ENCODE measurements at places on chromosomes 1 and 21.

DNA sequence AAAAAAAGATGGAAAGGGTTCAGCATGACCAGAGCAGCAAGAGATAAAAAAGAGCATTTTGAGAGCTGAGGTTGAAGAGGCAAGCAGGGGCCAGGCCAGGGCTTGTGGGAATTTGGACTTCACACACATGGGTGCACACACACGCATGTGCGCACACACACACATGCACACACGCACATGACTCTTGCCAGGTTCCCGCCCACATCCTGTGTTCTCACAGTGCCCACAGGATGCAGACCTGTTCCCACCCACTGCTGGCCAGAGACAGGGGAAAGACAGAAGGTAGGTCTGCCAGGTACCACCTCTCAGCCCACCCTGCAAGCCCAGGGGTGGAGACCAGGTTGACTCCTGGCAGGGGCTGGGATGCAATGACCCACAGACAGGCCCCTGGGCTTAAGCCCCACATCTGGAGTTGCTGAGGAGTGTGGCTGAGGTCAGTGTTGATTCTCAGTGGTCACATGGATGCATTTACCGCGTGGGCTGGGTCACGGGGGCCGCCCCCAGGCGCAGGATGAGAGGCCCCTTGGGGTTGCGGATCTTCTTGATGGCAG lies 4.4 kb downstream of the COL16A1 start:
- DNase-seq, result peak; percentile 65

DNA sequence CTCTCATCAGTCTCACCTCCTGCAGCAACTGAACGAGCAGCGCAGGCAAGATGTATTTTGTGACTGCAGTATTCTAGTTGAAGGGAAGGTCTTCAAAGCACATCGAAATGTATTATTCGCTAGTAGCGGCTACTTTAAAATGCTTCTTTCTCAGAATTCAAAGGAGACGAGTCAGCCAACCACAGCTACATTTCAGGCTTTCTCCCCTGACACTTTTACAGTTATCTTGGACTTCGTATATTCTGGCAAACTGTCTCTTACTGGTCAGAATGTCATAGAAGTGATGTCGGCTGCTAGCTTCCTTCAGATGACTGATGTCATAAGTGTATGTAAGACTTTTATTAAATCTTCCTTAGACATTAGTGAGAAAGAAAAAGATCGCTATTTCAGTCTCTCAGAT lies 53.7 kb downstream of the ZBTB8A start:
- no peak for DNase-seq

DNA sequence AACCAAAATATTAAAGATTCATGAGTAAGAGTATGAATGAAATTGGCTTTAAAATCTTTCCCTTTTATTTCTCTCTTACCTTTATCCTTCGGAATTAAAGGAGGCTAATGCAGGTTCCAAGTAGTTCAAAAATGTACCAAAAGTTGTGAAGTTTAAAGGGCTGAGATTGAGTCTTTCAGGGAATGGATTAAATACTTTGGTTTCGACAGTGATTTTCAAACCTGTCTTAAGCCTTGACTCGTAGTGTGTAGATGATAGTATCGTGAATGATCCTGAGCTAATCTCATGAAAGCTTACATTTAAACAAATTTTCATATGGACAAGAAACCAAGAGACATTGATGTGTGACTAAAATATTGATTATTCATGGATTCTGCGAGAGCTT lies 66.9 kb downstream of the DYRK1A start:
- no peak for DNase-seq

DNA sequence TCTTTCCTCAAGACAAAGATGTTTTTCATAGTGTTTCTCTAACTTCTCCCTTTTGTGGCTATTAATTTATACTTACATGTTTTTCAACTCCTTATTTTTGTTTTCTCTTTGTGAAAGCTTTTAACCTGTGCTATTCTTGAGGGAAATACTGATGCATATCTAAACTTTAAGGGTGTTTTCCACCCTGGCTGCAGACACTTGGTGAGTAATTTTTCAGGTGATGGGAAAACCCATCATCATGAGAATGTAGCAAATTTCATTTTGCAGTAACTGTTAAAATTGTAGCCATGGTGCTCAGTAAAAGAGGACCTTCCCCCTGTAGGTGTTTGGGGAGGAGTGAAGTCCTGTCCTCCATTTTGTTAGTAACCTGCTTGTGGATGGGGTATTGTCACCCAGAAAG lies 124.2 kb downstream of the LIPI start:
- DNase-seq, result no peak

GRCh38 chr1:32150847-32151246 lies 28.6 kb upstream of the TXLNA start:
- DNase-seq, result no peak

DNA sequence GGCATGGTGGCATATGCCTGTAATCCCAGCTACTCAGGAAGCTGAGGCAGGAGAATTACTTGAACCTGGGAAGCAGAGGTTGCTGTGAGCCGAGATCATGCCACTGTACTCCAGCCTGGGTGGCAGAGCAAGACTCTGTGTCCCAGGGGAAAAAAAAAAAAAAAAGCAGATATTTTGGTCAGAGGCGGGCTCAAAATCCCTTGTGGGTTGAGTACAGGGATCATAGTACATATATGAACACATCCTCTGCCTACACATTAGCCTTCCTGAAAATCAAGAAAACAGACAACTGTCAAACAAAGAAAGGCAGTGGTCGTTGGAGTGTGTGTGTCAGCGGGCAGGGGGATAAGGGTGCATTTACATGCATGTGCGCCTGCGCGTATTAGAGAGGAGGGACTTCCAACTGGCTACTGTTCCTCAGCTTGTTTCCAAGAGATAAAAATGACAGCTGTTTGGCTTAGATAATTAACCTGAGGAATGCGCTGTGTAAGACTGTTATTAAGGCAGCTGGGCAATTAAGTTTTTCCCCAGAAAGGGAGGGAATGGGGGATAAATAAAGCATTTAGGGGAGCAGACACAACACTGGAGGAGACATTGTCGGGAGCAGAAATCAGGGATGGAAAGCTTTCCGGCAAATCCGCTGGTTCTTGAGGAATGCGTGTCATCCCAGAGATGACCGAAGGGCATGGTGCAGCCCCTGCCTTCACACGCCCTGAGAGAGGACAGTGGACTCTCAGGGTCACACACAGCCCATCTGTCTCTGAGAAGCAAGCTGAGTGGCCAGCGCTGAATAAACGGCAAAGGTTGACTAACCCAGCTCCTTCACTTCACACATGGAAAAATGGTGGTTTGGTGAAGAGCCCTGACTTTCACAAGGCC lies 6.4 kb downstream of the LAMB3 start:
- no peak for DNase-seq

- DNase-seq, result no peak
These were observed 57.9 kb upstream of the PDE9A start for GRCh38 chr21:42595283-42596187.

GRCh38 chr1:219472596-219472995 lies 140.3 kb downstream of the ZC3H11B start:
- DNase-seq, result no peak

DNA sequence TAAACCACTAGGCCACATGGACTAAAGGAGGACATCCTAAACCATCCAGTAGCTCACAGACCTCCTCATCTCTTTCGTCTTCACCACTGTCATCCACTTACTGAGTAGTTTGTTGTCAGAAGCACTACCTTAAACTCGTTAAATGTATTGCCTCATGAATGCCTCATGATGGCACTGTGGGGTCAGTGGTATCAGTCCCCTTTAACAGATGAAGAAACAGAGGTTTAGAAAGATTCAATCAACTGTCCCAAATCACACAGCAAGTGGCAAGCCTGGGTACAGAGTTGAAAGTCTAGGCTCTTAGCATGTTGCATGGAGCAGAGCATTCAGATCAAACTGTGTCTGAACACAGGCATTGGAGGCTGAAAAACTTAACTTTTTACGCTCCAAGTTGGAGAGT lies 183.6 kb upstream of the KIAA0040 start:
- no peak for DNase-seq

GRCh38 chr1:12097321-12097720 lies 34.2 kb downstream of the TNFRSF8 start:
- no peak for DNase-seq

DNA sequence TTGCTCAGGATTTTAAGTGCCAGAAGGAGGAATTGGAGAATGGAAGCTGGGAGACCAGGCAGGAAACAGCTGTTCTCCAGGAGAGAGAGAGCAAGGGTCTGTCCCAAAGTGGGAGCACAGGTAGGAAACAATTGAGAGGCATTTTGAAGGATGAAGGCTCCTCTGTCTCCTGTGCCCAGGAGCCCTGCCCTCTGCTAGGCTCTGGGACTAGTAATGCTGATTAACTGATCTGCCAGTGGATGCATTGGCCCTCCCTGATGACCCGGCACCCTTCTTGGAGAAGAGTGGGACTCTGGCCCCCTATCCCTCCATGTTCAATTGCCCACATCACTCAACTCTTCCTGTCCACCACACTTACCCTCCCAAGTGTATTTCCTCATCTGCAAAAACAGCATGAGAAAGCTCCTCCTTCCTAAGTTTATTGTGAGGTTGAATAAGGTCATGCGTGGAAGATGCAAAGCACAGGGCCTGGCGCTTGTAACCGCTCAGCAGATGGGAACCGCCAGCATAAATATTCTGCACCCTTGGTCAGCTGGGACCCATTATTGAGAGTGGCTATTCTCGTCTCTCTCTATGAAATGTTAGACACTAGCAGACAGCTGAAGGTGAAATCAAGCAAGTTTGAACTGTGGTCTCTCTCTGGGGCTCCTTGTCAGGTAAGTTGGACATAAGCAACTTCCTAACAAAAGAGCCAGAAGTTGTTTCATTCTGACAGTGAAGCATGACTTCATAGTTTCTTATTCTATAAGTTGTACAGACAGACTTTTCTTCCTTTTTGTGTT lies 63.0 kb upstream of the ANGPTL1 start:
- DNase-seq, result no peak

DNA sequence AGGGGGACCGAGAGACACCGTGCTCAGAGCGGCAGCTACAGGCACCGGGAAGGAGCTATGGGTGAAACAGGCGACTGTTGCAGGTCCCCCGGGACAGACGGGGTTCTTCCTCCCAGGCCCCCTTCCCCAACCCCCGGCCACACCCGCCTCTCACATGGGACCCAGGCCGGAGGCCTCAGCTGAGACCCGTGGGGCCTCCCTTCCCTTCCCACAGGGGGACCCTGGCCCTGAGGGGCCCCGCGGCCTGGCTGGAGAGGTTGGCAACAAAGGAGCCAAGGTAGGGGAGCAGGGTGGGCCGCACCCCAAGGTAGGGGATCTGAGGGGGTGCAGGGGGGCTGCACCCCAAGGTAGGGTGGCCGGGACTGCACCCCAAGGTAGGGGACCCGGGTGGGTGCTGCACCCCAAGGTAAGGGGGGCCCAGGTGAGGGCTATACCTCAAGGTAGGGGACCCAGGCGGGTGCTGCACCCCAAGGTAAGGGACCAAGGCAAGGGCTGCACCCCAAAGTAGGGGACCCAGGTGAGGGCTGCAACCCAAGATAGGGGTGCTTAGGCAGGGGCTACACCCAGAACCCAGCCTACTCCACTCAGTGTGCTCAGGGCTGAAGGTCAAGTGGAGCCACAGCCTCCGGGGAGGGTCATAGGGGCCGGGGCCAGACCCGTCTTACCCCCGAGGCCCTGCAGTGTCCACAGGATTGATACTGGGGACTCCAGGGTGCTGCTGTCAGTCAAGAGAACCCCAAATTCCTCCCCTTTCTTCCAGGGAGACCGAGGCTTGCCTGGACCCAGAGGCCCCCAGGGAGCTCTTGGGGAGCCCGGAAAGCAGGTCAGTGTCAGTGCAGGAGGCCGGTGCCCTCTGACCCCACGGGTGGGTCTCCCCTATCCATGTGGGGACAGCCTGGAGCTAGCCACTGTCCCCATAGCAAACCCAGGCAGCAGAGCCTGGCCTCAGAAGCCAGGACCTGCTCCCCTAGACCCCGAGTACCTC lies 22.7 kb downstream of the COL6A2 start:
- DNase-seq, result peak; percentile 21

- DNase-seq, result peak; percentile 95
These were observed at the start of gene EPB41 for GRCh38 chr1:28914228-28915030. TSS of gene EPB41 (plus strand) at chr1:28914569. CDS start at chr1:28987438, 72,869 bp downstream.

DNA sequence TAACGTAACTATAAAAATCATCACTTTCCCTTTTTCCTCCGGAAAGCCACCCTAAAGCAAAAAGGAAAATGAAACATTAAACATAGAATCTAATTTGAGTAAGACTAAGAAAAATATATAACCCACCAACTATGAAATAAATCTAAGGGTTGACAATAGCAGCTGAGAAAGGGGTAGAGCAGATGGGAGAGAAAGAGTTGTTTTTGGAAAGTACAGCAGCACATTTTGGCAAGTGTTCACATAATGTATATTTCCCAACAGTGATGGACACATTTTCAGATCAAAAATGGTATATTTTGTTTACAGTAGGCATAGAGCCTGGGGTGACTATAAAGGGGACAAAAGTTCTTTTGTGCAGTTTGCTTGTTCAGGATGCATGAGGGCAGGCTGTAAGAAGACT lies 1287.4 kb upstream of the B3GALT2 start:
- no peak for DNase-seq

GRCh38 chr1:218507355-218508002 lies 162.3 kb downstream of the TGFB2 start:
- DNase-seq, result no peak

GRCh38 chr1:221776495-221777301 lies 34.8 kb upstream of the DUSP10 start:
- DNase-seq, result no peak

DNA sequence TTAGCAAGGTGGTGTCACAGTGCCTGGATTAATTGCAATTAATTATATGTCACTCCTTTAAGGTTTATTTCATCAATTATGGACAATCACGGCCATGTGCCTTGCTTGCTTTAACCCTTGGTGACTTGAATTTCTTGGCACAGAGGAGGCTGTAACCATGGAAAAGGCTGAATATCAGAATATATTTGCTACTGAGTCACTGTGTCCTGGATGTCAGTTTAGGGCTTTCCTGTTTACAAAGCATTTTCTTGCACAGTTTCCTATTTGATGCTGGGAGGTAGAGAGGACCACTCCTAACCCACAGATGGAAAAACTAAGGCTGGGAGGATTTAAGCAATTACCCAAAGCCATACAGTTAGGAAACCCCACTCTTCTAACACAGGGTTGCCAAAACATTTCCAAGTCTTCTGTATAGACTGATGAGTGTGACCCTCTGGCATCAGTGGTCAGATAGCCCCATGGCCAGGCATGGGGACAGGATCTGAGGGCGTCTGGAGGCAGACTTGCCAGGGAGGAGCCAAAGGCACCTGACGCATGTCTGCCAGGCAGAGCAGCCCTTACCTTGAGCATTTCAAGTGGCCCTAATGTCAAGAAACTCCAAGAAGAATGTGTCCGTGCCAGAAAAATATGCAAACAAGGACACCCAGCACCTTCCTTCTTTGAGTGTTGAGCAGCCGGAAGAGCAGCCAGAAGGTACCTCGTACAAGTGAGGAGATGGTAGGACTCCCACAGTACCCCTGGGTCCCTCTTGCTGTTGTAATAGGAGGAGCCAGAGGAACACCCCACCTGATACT lies 34.4 kb downstream of the KCNN3 start:
- DNase-seq, result no peak

- no peak for DNase-seq
These were observed 77.6 kb downstream of the SPATA46 start for GRCh38 chr1:162299018-162299417.

Data from GM12891 (cell line).